CD4-positive, alpha-beta T cell (primary cell): ENCODE measurements at places on chromosomes 11 and 22.

DNA sequence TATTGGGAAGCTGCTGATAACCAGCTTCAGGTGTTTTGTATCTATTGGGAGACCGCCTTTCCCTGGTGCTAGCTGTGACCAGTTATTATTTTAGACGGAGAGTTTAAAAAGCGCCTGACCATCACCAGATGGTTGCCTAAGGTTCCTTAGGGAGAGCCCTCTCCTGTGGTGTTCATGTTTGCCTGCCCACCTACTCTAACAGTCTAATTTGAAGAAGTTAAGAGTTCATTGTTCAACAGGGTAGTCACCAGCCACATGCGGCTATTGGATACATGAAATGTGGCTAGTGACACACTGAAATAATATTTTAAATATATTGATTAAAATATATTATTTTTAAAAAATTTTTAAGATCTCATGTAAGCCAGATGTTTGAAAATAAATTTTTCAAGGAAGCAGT lies 71.3 kb upstream of the SLN start:
- H3K27me3 ChIP-seq = no peaks in the 10 kb centered on the region
- H3K27ac ChIP-seq = no peak overlapping the region
- no peaks in the 10 kb centered on the region for H3K4me1 ChIP-seq
- no peaks in the 10 kb centered on the region for H3K36me3 ChIP-seq

- H3K27ac ChIP-seq = no peak overlapping the region
- H3K27me3 ChIP-seq = no peaks in the 10 kb centered on the region
- peaks cover 6% of the 10 kb centered on the region for H3K4me1 ChIP-seq
- peaks cover 92% of the 10 kb centered on the region for H3K36me3 ChIP-seq
Observed at GRCh38 chr11:117219001-117219400, 12.9 kb downstream of the PCSK7 start.

GRCh38 chr11:79413268-79413667 lies 27.6 kb downstream of the TENM4 start:
- no peaks in the 10 kb centered on the region for H3K27me3 ChIP-seq
- H3K4me3 ChIP-seq = no peak overlapping the region
- no peak overlapping the region for H3K27ac ChIP-seq
- H3K4me1 ChIP-seq = no peaks in the 10 kb centered on the region
- no peaks in the 10 kb centered on the region for H3K36me3 ChIP-seq

- peaks cover 45% of the 10 kb centered on the region for H3K27me3 ChIP-seq
- H3K36me3 ChIP-seq = no peaks in the 10 kb centered on the region
- no peak for DNase-seq
- no peak overlapping the region for H3K4me3 ChIP-seq
Observed at GRCh38 chr22:19166421-19166820, 12.1 kb downstream of the SLC25A1 start.
